ENCODE measurements at places on chromosomes 6 and 20.

GRCh38 chr6:45816674-45817297 lies 198.9 kb downstream of the CLIC5 start:
- no peak for DNase-seq

GRCh38 chr6:139931747-139932146 lies 557.3 kb upstream of the CITED2 start:
- DNase-seq: no peak

DNA sequence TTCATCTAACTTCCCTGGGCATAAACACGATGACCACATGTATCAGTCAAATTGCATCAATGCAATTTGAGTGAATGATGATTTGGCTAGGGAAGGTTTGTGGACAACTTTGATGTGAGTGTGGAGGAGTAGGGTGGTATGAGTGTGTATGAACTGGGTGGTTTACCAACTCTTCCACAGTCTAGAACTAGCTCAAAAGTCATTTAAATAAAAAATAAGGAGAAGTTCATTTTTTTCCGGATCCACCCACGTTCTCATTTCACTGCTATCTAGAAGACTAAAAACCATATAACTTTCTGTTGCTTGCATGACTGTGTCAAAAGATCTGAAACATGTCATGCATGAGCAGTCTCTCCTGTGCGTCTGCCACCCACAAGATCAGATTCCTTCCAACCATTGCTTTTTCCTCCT lies 23.6 kb downstream of the SLC35D3 start:
- no peak for DNase-seq

DNA sequence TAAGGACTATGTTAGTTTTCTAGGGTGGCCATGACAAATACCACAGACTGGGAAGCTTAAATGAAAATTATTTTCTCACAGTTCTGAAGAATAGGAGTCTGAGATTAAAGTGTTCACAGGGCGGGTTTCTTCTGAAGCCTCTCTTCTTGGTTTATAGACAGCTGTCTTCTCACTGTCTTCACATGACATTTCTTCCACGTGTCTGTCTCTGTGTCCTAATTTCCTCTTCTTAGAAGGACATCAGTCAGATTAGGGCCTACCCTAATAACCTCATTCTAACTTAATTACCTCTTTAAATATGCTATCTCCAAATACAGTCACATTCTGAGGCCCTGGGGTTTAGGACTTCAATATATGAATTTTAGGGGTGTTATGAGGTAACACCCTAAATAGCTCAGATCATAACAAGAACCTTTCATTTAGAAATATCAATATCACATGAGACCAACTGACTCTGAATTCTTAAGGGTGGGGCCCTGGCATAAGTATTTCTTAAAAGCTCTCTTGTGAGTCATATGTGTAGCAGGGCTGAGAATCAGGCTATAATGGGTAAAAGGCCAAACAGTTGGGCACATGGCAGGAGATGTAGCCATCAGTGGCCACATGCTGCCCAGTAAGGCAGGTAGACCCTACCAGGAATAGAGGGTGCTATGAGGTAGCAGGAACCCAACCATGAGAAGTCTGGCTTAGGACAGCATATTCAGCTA lies 62.0 kb upstream of the TENT5A start:
- DNase-seq: no peak

GRCh38 chr6:106446983-106447382 lies 86.5 kb downstream of the CRYBG1 start:
- DNase-seq: no peak

- no peak for DNase-seq
Observed at GRCh38 chr6:101294676-101295075, 98.8 kb upstream of the GRIK2 start.

GRCh38 chr20:21618759-21619416 lies 86.6 kb upstream of the PAX1 start:
- no peak for DNase-seq

DNA sequence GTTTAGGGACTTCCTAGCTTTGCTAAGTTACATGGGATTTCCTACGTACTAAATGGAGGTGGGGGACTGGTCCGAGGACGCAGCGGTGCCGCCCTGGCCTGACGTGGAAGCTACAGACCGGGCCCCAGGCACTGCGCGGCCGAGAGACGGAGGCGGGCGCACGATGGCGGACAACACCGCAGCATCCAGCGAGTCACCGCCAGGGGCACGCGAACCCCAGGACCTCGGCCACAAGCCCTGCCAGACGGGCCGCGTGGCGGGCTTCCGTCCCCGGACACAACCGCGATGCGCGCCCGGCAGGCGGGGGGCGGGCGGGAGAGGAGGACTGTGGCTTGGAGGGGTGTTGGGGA lies 1516.9 kb upstream of the DEFB115 start:
- DNase-seq: no peak

- DNase-seq: peak; percentile 92
Observed at GRCh38 chr20:51404297-51405060, 138.0 kb downstream of the NFATC2 start.

GRCh38 chr20:62598761-62599194 lies 43.5 kb upstream of the SLCO4A1 start:
- no peak for DNase-seq

- peak; percentile 18 for DNase-seq
Observed at GRCh38 chr20:16701296-16701695, 28.5 kb upstream of the SNRPB2 start.

GRCh38 chr20:2051946-2052345 lies 49.7 kb upstream of the STK35 start:
- DNase-seq: no peak

DNA sequence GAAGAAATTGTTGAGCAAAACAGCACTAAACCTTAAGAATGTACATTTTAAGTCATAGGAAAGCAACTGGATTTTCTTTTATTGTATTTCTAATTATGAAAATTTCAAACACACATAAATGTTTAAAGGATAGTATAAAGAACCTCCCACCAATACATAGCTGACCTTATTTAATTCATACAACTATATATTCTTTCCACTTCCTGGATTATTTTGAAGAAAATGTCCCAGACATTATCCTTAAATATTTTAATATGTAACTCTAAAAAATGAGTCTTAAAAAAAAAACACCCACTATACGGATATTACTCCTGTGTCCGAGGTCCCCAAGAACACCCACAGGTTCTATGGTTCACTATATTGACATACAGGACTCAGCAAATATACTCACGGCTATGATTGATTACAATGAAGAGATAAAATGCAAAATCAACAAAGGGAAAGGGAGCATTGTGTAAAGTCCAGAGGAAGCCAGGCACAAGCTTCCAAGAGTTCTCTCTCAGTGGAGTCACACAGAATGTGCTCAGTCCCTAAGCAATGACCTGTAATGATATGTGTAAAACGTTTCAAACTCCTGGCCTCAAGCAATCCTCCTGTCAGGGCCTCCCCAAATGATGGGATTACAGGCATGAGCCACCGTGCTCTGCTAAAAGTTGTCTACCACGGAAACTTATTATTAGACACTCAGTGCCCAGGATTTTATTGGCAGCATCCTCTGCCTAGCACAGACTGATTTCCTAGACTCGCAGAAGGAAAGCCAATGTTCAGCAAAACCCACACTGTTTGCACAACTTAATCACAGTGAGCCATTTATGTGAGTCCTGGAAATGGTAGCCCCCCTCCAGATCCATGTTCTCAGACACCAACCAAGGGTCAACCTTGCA lies 23.2 kb downstream of the GLYATL3 start:
- DNase-seq: no peak

GRCh38 chr6:7502743-7503142 lies 38.7 kb upstream of the DSP start:
- DNase-seq: no peak

DNA sequence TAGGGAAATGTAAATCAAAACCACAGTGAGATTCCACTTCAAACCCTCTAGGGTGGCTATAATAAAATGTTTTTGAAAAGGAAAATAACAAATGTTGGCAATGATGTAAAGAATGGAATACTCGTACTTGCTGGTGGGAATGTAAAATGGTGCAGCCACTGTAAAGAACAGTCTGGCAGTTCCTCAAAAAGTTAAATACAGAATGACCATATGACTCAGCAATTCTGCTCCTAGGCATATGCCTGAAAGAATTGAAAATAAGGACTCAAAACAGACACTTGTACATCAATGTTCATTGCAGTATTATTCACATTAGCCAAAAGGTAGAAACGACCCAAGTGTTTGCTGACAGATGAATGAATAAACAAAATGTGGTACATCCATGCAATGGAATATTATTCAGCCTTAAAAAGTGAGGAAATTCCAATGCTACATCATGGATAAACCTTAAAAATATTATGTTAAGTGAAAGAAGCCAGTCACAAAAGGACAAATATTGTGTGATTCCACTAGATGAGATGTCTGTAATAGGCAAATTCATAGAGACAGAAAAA lies 10.2 kb upstream of the RNF114 start:
- DNase-seq: no peak

DNA sequence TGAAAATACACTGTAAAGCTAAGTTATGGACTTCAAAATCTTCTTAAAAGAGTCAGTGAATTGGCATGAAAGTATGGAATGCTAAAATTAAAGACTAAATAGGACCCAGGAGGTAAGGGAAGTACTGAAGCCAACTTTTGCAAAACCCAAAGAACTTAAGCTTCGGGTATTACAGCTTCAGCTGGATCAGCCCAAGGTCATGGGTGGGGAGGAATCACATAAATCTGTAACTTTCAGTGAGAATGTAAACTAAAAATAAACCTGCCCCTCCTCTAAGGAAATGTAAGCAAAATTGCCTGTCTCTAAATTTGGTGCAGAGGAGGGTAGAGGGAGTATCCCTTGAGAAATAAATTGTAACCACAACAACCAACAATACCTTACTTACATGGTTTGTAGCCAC lies 4.4 kb upstream of the MUC21 start:
- DNase-seq: no peak

DNA sequence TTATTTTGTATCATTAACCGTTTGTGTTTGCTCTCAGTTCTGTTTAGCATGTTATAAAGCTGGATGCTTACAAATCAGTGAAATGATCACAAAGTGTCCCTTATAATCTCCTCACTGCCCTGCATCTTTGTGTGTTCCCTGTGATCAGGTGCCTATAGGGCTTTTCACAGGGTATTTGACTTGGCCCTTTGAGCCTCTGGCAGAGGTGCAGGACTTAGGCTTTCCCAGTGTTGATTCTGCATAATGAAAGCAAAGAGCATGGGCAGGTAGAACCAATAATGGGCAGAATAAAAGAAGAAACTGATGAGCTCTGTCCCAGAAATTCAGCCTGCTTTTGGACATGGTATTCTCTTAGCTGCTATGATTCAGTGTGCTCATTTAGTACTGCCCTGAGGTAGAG lies 16.9 kb upstream of the PBOV1 start:
- no peak for DNase-seq

- no peak for DNase-seq
Observed at GRCh38 chr20:5636841-5637240, 113.4 kb upstream of the SHLD1 start.

- DNase-seq: no peak
Observed at GRCh38 chr6:34073540-34073939, 72.3 kb downstream of the GRM4 start.

GRCh38 chr6:158010591-158011477 lies 29.2 kb downstream of the SYNJ2 start:
- no peak for DNase-seq

GRCh38 chr20:58148891-58149290 lies 79.6 kb downstream of the ANKRD60 start:
- DNase-seq: no peak

GRCh38 chr6:91094341-91094740 lies 507.5 kb upstream of the MAP3K7 start:
- DNase-seq: no peak

- no peak for DNase-seq
Observed at GRCh38 chr6:3140201-3140600, 17.1 kb downstream of the TUBB2A start.

GRCh38 chr20:63579017-63579694 lies 5.1 kb upstream of the HELZ2 start:
- DNase-seq: no peak

GRCh38 chr6:26175428-26176181 lies 88.4 kb downstream of the HFE start:
- peak; percentile 63 for DNase-seq

DNA sequence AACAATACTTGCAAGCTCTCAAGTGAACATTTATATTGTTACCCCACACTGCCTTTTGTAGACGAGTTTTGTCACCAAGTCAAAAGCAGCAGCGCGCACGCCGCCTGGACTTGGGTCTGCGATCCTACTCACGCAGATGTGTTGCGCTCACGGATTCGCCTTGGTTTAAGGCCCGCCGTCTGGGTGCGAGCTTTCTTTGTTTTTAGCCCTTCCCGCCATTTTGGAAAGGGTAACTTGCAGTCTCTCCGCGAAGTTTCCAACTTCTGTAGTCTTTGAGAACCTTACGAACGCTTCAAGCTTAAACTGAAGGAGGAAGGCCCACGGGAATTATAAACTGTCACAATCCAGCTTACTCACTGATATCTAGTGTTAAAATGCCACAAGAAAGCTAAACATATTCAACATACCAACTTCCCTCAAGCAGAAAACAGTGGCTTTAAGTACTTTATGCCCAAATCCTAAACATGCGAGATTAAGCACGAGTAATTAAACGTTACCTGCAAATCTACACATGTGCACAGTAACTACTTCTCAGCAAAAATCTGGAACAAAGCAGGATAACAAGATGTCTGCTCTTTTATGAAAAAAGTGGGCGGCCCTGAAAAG lies 80.4 kb upstream of the BTN3A2 start:
- DNase-seq: peak; percentile 56

DNA sequence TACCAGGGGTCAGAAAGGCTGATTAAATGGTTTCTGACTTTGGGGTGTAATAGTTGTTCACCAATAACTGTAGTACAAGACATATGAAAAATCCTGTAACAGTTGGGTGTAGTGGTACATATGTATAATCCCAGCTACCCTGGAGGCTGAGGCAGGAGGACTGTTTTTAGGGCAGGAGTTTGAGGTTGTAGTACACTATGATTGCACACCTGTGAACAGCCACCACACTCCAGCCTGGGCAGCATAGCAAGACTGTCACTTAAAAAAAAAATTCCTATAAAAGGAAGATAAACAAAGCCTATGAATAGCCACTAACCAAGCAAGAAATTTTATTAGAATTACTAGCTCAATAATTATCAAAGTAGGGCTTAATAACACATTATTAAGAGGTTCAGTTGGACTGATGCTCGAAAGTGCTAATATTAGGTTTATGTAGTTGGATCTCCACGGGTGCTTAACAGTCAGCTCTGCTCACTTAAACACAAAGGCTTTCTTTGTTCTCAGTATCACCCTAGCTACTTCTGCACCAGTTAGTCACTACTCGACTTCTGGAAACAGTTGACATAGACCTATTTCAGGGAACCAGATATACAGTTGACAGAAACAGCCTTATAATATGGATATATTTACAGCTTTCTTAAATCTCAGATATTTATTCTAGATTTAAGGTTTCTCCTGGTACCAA lies 113.0 kb downstream of the MTFR2 start:
- no peak for DNase-seq

GRCh38 chr6:524803-525202 lies 132.1 kb downstream of the HUS1B start:
- DNase-seq: no peak

GRCh38 chr6:163333038-163333437 lies 81.5 kb upstream of the QKI start:
- DNase-seq: no peak

- DNase-seq: peak; percentile 14
Observed at GRCh38 chr6:101011186-101011585, 130.1 kb upstream of the ASCC3 start.
